ENCODE measurements at places on chromosomes 16 and 17.

GRCh38 chr17:1313270-1314005 lies 34.0 kb downstream of the TRARG1 start:
- DNase-seq, result no peak

DNA sequence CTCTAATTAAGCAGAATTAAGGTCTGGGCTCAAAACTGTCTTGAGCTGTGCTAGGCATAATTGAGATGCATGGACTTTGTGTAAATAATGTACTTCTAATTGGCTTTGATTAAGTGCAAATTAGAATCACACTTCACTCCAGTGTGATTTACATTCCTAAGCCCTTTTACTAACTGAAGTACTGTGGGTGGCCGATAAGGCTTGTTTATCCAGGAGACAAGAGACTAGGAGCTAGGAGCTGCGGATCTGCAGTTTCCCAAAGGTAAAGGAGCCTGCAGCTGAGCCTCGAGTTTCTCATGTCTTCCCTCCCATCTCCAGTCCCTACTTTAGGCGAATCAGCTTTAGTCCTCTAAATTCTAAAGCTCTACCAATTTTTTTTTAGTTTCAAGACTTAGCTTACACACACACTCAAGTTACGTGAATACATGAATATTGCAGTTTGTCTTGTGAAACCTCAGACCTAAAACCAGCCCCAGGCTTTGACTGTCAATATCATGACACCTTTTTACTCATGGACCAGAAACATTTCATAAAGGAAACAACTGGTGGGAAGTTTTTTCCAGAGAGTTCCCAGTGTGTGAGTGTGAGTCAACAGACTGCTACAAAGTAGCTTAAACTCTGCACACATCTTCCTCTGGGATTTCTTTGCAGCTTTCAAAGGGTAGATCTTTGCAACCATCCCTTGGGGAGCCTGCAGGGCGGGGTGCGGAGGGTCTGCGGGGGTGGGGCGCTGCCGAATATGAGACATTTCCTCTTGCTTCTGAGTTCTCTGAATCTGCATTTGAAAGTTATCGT lies 113.9 kb upstream of the TBX2 start:
- no peak for DNase-seq

DNA sequence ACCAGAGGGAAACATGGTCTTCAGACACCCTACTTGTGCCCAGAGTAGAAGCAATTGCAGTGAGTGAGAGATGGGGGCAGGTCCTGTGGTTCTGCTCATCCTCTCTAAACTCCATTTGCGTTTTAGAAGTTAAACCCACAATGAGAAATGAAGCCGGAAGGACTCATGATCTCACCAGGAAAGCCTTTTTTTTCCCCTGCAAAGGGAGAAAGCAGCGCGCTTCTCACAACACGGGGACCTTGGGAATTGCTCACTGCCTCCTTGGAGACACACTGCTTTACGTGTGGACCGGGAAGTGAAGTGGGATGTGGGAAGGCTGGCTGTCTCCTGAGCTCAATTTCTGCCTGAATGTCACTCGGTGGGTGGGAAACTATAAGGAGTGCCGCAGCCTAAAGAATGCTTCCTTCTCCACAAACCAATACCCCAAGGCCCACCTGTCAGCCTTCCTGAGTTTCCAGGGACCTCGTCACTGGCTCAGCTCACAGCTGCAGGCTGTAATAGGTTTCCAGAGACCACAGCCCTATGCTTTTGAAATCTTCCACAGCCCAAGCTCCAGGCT lies 365.4 kb downstream of the XYLT1 start:
- no peak for DNase-seq

GRCh38 chr17:40498281-40499084 lies 2.9 kb downstream of the TNS4 start:
- no peak for DNase-seq

DNA sequence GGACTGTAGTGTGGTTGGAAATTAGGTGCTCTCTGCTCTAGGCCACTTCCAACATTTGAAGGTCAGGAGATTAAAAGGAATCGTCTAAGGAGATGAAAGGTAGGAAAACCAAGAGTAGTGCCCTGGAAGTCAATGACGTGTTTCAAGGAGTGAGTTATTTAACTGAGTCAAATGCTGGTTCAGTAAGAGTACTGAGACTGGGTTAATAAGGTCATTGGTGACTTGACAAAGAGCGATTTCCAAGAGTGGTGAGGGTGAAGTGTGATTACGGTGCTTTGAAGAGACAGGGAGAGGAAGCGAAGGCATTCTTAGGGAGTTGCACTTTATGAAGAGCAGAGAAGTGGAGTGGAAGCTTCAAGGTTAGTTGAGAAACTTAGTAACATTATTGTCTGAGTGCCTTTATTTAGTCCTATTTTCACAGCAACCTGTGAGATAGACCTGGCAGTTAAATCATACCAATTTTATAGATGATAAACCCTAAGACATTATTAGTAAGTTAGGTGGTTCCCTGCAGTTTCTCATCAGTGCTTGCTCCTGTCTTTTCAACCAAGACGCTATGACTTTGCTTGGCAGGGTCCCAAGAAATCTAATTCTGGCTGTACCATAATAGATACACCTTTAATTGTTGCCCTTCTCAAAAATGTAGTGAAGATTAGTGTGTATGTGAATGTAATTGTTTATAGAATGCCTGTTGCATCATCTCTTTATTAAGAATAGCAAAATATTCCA lies 5.9 kb downstream of the ZNF207 start:
- no peak for DNase-seq
